Ecto neural progenitor cell (in vitro differentiated cells): ENCODE measurements at places on chromosomes 3 and 15.

DNA sequence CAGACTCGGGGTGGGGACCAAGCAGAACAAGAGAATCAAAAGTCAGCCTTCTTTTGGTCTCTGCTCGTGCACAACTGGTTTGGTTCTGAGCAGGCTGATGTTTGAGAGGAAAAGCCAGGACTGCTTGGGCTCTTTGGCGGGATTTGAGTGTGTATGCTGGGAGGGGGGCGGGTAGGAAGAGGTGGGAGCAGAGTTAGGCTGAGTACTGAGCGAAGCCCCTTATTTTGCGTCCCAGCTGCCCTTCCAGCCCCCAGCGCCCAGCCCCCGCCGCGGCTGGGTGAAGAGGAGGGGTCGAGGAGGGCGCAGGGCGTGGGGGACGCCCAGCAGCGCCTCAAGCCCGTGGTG is 153.5 kb upstream of the GOLIM4 start:
- DNase-seq = no peak

GRCh38 chr3:16315623-16316022 is 50.6 kb downstream of the OXNAD1 start:
- DNase-seq = no peak

DNA sequence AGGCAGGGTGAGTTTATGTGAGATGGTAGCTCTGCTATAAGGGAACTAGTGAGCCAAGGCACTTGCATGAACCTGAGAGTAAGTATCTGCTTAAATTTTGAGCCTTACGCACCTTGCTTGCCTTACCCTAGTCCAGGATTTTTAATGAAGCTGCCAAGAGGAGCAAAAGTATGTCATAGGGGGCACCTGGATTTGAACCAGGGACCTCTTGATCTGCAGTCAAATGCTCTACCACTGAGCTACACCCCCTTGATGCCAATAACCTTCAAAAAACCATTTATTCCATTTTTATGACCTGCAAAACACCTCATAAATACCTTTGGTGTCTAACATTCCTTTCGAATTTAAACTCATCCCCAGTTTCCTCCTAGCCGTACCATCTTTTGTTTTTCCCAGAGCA is 88.3 kb upstream of the ACP3 start:
- DNase-seq = no peak

DNA sequence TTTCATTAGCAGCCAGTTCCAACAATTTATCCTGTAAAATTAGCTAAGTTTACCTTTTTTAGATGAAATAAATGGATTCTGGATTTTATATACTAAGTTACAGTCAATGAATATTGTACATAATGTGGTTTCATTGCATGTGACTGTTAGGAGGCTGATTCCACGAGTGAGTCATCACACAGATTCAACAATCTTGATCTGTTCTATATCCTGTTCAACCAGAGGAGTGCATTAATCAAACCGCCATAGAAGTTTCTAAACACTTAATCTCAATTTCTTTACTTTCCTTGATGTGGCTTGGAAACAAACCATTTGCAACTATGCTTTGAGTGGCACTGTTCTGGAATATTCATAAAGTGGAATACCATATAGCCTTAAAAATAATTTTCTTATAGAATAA is 15.3 kb downstream of the DNAJC13 start:
- no peak for DNase-seq

- peak; percentile 91 for DNase-seq
Measured at GRCh38 chr3:126212620-126213378, 32.4 kb upstream of the ALDH1L1 start.

DNA sequence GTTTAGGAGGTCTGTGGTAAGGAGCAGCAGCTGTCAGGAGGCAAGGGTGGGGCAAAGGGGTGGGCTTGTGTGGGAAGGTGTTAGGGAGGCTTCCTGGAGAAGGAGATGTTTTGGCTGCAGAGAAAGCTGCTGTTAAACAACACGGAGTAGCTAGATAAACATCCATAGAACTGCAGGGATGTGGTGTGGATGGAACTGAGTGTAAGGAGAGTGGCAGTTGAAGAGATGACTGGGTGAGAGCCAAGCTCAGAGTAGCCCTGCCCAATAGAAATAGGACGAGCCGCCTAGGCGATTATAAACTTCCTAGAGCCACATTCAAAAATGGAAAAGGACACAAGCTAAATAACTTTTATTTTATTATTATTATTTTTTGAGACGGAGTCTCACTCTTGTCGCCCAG is 19.9 kb downstream of the RPLP1 start:
- DNase-seq = no peak

DNA sequence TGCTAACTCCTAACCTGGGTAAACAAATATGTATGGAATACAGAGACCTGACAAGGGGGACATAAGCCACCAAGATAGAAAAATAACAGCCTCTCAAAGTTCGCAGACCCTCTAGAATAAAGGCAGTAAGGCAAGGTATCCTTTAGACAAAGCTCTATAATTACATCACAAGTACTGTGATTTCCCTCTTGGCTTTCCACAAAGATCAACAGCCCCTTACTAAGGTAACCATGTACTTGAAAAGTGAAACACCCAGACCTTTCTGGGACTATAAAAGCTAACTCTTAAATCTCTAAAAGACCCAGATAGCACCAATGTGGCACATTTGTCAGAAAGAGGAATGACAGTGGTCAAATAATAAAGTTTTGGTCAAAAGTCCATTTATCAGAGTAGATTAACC is 51.9 kb downstream of the TBL1XR1 start:
- no peak for DNase-seq

DNA sequence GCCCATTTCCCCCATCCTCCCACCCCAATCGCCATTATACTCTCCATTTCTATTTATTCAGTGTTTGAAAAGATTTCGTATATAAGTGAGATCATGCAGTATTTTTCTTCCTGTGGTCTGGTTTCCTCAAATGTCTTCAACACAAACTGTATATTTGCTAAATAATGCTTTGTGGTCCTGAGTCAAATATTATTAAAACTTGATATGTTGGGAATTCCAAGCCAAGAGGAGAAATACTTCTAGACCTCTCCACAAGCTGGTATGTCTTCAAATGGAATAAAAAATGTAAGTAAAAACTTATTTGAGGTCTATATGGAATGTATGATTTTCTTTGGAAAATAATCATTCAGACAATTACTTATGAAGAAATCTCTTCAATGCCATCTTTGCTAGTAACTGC is 122.5 kb upstream of the TSC22D2 start:
- DNase-seq = no peak

DNA sequence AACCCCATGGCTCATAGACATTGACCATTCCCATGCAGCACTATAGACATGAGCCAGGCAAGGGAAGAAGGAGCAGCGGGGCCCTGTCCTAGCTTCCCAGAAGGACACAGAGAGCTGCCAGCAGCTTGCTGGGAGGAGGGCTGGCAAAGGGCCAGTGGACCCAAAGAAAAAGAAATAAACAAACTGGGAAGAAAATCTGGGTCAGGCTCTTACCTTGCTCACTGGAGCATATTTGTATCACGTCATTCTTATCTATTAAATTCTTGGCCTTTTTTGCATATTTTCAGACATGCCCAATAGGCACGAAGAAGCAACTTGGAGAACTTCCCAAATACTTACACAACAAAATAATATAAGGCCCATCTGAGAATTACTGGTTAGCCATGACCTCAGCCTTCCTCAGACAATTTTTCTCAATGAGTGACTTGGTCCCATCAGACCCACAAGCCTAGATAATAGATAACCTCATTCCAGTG is 28.4 kb downstream of the RASGRP1 start:
- DNase-seq = no peak

GRCh38 chr3:37131860-37132144 is 42.6 kb downstream of the LRRFIP2 start:
- DNase-seq = no peak

- no peak for DNase-seq
Measured at GRCh38 chr15:72790302-72790910, 6.8 kb upstream of the ADPGK start.

- no peak for DNase-seq
Measured at GRCh38 chr3:22496641-22497040, 706.5 kb upstream of the UBE2E2 start.

- peak; percentile 85 for DNase-seq
Measured at GRCh38 chr15:29115093-29115991, 154.3 kb downstream of the NSMCE3 start.

DNA sequence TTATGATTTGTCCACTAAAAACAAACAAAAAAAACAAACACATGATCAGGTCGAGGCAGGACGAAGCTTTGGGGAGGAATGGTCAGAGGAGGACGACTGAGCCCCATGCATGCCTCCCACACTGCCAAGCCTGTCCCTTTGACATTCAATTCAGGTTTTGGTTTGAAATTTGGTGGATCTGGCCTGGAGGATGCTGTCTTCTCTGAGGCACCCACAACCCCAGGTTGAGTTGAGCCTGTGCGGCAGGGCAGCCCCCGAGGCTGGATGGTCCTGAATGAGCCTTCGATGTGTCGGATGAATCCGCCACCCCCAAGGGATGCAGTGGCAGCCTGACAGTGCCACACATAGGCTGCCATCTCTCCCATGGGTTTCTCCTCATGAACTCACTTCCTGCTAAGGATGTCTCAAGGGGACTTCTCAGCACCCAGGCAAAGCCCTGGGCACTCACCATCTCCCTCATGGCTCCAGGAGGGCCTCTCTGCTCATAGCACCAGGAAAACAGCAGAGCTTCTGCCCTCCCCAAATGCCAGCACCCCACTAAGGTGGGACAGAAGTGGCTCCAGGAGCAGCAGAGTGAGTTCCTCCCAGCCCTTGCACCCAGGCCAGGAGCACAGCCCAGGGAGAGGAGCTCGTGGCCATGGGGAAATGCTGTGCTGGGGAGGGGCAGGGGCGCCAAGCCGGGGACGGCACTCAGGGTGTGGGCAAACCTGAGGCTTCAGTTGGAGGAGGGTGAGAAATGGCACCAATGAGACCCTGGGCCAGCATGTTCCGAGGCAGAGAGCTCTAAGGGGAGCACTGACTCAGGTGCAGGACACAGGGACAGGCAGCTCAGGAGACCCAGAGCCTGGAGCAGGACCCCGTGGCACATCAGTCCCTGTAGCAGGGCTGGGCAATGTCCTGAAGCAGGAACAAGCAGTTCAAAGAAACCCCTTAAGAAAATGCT is 18.5 kb downstream of the PRR23E start:
- DNase-seq = peak; percentile 39

- no peak for DNase-seq
Measured at GRCh38 chr3:152893647-152894046, 58.7 kb downstream of the P2RY1 start.

- DNase-seq = no peak
Measured at GRCh38 chr15:63176302-63176701, 13.1 kb upstream of the RAB8B start.

DNA sequence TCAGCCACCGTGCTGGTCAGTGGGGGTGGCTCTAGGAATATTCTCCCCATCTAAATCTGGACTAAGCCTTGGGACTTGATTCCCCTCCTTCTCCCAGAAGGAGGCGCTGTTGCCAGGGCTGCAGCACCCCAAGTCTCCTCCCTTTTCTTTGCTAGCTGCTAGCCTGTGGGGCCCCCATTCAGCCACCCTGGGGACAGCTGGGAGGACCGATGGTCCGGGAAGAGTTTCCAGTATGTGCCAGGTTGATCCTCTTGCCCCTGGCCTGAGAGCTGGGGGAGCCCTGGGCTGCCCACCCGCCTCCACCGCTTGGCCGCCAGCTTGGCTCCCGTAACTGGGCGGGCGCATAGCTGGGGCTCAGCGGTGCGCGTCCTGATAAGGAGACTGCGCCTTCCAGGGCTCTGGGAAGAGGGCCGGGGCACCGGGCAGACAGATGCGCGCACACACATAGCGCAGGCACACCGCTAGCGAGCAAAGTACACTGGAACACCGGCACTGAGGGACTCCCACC is 4.2 kb downstream of the SMAD6 start:
- no peak for DNase-seq

DNA sequence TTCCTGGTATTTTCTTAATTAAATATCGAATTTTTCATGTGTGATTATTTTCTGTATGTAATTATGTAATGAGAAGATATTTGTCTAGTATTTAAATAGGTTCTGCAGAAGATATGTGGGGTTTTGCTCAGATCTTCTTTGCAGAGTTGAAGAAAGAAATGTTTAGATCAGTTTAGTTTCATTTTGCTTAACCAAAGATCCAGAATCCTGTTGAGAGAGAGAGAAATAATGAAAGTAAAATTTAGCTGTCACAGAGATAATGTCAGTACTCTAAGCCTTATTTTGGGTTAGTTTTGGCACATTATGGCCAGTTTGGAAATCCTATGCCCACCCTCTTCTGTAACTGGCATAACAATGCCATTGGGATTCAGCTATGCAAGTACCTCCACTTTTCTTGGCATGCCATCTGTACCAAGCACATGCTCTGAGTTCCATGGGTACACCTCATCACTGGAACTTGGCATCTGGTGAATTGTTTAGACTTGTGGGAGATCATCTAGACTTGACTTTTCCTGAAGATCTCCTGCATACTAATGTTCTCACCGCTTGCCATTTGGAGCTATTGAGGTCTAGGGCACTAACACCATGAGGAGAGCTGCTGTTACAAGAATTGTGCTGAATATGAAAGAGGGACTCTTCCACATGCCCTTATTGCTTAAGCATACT is 30.9 kb downstream of the PLSCR1 start:
- no peak for DNase-seq

DNA sequence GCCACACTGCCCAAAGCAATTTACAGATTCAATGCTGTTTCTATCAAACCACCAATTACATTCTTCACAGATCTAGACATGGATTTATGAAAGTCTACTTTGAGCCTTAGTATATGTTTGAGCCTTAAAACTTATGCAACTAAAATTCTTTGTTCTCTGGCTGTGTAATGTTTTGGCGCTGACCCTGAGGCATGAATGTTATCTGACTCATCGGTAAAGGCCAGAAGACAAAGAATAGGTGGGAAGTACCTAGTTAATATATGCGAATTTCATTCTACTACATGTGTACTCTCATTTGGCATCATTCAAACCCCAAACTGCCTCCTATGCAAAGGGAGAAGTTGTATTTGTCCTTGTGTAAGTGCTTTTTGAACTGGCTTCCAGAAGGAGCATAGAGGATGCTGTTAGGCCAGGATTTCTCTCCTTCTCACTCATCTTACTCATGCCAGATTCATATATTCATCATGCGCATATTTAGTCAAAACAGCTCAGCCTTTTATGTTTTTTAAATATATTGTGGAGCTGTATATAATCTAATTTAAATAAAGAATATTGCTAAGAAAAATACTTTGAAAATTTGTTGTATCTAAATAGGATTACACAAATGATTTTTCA is 204.2 kb downstream of the NFKBIZ start:
- no peak for DNase-seq

DNA sequence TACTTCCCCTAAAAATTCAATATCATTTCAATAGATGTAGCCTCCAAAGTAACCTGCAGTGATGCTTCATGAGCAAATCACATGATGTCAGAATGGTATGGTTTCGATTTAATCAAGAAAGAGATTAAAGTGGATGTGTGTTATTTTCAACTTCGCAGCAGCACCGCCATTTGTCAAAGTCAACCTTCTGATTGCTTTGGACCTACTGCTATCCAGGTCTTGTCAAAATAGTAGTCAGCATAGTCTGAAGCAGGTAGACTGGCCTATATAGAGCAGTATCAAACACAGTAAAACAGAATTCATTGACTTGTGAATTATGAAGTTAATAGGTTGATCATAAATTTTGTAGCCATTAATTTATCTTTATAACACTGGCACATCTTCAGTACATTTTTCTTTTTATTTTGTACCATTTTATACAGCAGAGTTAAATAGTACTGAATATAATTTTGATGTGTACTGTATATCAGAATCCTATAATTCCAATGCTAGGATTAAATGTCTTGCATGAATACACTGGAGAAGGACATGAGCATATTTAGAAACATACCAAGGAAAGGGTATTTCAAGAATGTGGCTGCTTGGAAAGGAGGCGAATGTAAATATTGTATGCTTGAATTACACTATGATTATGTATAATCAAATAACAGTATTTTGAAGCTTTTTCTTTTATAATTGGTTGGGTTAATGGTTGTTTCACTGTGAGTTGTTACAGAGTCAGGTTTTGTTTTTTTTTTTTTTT is 79.6 kb downstream of the CDIN1 start:
- no peak for DNase-seq

- peak; percentile 53 for DNase-seq
Measured at GRCh38 chr15:75532413-75533250, 46.5 kb downstream of the PTPN9 start.
